ENCODE measurements at places on chromosomes 4 and X.

DNA sequence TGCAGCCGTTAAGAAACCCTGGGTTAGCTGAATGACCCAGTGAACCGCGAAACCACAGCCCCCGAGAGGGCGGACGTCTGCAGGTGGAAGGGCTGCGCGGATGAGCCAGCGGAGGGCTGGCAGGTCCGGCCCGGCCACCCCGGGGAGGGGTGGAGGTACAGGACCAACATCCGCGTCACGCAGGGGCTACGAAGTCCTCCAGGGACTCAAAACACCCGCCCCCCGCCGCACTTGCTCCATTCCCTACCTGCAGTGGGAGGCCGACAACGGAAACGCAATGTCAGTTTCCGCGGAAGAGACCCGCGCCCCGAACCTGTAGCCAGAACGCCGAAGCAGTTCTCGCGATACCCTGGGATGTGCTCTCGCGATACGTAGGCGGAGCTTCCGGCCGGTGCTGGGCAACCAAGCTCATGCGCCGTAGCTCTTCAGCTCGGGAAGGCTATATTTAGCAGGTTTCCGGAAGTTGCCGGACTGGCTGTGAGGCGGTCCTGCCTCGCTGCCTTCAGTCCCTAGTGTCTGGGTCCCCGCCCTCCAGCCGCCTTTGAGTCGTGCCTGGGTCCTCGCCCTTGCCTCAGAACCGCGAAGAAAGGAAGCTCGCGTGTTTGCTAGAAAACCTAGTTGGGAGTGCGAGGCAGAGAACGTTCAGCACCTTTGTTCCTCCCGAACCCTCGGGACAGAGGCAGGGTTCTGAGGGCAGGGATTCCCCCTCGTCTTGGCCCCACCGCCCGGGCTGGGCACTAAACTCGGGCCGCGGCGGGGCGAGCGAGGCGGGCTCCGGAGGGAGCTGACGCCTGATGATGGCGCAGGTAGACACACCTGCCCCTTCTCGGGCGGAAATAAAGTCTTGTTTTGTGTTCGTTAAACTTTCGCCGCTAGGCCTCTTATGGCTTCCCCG, at the start of the genes OFD1 and TRAPPC2:
TSS of gene OFD1 (plus strand) at position 471 of the 895 bp plus-strand sequence. CDS start at position 795, 324 bp downstream.
TSS of gene TRAPPC2 (minus strand) at position 343 of the 895 bp plus-strand sequence. CDS start 14,657 bp downstream, outside the sequence.
- DNase-seq, result peak; percentile 90

DNA sequence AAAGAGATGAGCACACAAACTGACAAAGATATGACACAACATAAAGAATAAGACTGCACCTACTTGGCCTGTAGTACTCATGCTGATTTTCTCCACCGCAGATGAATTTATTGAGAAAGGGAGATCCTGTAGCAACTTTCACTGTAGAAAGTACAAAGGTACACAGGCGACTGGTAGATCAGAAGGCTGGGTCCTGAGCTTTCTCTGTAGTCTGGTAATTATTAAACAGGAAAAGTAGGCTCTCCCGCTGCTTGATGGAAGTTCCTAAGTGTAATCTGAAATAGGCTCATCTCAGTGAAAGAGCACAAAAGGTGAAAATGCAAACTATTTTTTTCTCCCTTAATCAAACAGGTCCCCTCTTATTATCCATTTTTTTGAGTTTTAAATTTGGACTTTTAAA, at the start of gene ADH6:
TSS of gene ADH6 (minus strand) at position 175 of the 400 bp plus-strand sequence. CDS start at position 81, 94 bp downstream.
- DNase-seq, result no peak

GRCh38 chr4:152052451-152053057, 291.7 kb upstream of the GATB start:
- no peak for DNase-seq

DNA sequence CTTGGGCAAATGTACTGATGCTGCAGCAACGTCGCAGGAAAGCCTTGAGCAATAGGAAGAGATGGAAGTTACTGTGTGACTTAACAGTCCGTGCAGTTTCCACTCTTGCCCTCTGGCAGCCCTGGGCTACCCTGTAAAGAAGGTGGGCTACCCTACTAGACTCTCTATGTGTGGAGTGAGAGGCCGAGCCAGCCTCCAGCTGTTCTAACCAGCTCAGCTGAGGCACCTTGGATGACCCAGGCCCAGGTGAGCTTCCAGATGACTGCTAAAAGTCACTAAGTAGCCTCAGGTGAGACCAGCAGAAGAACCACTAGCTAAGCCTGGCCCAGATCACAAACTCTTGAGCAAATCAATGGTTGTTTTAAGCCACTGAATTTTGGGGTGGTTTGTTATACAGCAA, 34.9 kb upstream of the PPP2R2C start:
- DNase-seq, result no peak

DNA sequence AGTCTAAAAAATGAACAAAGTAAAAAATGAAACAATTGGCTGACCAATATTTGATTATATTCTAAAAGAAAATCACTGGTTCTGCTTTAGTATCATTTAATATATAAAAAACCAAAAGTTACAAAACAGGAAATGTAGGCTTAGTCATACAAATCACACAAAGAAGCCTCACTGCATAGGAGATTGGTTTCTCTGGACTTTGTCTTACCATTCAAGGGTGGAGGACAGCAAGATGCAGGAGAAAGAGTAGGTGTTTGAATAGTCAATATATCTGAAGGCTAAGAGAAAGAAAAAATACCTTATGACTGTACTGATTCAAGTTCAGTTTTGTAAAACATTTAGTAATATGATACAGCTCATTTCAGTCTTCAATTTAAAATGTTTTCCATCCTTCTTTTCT, 28.6 kb upstream of the TAF9B start:
- DNase-seq, result no peak

- DNase-seq, result no peak
Observed at GRCh38 chr4:2867758-2868491, 24.3 kb downstream of the ADD1 start.

DNA sequence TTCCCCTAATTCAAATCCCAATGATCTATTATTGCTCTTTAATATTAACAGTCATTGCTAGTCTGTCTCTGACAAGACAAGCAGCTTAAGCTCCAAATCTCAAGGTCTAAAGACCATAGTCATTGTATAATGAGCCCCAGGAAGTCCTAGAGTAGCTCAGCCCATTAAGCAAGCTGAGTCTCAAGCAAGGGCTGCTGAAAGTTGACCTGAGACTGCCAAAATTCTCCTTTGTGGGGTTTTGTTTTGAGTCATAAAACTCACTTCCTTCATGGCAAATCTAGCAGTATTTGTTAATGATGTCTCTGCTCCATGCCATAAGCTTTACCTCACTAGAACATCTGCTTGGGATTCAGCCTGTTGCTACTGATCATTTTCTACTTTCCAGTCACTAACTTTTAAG, 313.2 kb downstream of the ANTXR2 start:
- no peak for DNase-seq

DNA sequence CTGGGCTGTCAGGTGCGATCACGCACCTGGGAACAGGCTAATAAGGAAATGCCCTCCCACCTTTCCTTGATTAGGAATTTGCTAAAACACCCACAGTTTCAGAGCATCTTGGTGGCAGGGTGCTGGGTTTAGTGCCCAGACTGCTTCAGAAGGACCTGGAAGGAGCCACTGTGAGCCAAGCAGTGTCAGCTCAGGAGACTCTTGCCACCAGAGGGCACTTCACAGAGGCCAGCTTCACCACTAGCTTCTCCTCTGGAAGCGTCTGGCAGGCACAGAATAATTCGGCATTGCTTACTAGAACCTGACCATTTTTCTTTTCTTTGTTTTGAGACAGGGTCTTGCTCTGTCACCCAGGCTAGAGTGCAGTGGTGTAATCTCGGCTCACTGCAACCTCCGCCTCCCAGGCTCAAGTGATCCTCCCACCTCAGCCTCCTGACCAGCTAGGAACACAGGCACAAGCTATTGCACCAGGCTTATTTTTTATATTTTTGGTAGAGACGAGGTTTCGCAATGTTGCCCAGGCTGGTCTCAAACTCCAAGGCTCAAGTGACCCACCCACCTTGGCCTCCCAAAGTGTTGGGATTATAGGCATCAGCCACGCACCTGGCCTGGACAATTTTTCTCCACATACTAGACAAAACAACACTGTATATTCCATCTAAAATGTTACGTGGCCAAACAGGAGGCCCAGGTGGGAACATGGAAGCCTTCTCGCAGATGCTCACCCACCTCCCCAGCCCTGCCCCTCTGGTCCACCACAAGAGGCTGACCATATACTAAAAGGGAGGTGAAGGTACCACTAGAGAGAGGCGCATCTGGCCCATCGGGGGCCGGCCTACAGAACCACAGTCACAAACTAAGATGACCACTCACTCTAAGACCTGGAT, 14.1 kb downstream of the NOP14 start:
- no peak for DNase-seq

DNA sequence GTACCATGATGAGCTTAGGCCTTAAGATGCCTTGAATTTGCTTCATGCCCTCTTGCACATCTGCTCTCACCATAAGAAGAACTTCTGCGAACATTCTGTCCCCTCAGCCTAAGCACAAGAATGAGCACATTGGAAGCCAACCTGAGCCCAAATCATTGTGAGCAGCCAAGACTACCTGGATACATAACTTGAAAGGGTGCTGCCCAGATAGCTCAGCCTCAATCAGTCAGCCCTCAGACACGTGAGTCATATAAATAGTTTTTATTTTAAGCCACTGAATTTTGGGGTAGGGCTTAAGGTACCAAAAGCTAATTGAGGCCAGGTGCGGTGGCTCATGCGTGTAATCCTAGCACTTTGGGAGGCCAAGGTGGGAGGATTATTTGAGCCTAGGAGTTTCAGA, 27.5 kb upstream of the BBS12 start:
- no peak for DNase-seq

DNA sequence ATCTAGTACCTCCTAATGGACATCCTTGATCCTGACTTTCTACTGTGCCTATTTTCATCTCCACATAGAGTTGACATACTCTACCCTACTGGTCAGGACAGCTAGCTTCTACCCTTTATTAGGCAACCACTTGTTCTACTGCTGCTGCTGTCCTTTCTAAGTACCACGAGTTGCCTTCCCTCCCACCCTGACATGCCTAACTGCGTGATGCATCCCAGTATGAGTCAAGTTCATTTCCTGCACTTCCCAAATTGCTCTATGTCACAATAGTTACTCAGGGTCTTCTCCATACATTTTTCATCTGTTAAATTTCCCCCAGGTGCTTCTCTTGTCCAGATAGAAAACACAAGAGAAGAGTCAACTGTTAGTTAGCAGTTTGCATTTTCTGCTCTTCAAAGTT, 133.4 kb downstream of the TBC1D19 start:
- DNase-seq, result no peak

GRCh38 chr4:79207281-79207680, 118.6 kb downstream of the NAA11 start:
- DNase-seq, result no peak

DNA sequence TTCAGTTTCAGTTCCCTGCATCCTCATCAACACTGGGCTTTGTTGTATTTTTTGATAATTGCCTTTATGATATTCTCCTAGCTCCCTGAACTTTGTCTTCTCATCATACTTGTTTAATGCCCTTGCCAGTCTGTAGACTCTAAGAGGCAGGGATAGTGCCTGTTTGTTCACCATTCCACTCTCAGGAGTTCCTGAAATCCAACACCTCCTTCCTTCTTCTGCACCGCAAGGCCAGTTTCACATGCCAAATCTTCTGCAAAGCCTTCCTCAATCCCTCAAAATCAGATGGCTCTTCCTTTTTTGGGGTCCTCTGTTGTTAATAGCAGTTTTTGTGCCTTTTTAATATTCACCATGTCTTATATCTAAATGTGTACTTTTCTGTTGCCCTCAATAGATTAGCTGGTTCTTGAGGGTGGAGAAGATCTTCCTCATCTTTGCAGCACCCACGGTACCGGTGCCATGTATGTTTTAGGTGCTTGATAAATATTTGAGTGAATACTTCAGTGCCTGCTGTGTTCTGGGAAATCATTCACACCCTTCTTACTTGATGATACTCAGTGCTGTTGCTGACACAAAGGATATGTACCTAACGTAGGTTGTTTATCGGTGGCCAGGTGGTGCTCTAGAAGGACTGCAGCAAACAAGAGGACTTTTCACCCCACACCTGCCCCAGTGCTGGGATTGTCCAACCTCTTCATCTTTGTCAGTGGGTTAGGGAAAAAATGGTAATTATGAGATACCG, 85.3 kb upstream of the LIMCH1 start:
- DNase-seq, result no peak

DNA sequence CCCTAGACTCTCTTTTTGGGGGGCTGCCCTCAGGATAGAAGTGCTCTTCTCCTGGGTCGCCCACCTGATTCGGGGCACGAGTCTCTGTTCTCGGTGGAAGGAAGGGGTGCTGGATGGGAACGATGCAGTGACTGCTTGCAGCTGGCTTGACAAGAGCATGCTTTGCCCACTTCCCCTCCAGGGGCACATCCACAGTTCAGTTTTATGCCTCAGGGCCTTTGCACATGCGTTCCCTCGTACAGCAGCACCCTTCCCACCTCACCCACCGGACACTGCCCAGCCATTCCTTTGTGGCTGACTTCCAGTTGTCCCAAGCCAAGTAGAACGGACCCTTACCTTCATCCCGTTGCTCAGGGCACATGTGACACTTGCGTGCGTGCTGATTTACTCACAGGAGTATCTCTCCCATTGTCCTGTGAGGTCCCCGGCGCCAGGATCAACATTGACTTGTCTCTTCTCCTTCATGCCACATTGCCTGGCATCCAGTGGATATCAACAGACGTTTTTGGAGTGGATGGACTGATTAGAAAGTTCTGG, 60.0 kb downstream of the C4orf50 start:
- no peak for DNase-seq

GRCh38 chr4:150591904-150592303, 10.0 kb downstream of the MAB21L2 start:
- no peak for DNase-seq

GRCh38 chr4:156885374-156885773, 86.2 kb downstream of the PDGFC start:
- no peak for DNase-seq

- no peak for DNase-seq
Observed at GRCh38 chr4:62670514-62670913, 1470.4 kb downstream of the ADGRL3 start.

- no peak for DNase-seq
Observed at GRCh38 chrX:136666088-136666487, 18.1 kb downstream of the CD40LG start.

DNA sequence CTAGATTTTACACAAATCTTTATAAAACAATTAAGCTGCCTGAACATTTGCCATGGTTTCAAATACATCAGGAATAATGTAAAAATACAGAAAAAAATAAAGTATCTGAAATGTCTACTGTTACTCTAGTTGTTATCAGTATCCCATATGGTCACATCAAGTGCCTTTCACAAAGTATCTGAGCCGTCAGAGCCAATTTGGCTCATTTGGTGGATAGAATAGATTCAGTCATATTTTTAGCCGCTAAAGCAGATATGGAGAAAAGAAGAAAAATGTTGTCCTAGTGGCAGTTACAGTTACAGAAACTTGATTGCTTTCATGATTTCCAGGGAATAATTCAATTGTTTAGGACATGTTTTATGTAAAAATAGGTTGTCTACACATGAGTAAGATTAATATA, 641.1 kb downstream of the RAPGEF2 start:
- no peak for DNase-seq

GRCh38 chrX:69126642-69127041, 38.6 kb downstream of the PJA1 start:
- no peak for DNase-seq

GRCh38 chr4:180057891-180058671, 2185.1 kb upstream of the TENM3 start:
- no peak for DNase-seq
